Liver (tissue), 10 donors: ENCODE measurements at places on chromosomes 7 and 10. TPM values are rescaled to one million over a fixed set of nuclear protein-coding genes. Genes with fewer than 3 reads are reported as not detected.

DNA sequence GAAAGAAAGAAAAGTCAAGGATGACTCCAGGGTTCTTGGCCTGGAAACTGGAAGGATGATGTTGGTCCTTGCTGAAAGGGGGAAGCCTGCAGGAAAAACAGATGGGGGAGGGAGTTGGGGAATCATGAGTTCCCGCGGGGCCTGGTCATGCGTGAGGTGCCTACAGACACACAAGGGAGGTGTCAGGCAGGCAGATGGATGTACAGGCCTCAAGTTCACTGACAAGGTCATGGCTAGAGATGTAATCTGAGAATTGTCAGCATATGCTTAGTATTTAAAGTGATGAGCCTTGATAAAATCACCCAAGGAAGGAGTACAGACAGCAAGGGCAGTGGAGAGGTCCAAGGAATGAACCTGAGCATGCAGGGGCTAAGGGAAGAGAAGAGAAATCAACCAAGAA is 46.8 kb downstream of the DLG5 start:
- DNase-seq: no peak

- DNase-seq: no peak
Observed at GRCh38 chr10:85043207-85043606, 714.8 kb downstream of the CCSER2 start.

PDZD7 gene
- total RNA-seq: 0.09 TPM

- DNase-seq: no peak
Observed at GRCh38 chr10:76244061-76244686, 812.8 kb downstream of the LRMDA start.

DNA sequence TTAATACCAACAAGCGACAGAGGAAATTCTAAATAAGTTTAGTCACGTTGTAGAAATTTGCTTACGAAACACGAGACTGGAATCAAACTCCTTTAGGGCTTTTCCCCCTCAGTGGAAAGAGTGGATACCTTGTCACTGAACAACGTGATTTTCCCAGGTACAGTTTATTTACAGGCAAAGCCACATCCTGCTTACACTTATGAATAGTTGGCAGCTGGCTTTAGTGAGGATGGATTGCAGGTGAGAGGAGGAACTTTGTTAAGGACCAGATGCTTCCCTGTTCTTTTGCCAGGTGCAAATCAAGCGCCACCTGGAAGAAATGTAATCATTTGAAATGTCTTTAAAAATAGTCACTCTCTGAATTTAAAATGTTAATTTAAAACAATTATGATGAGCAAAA is 282.4 kb downstream of the ADARB2 start:
- DNase-seq: no peak

GRCh38 chr10:75127471-75127870 is 16.0 kb downstream of the SAMD8 start:
- no peak for DNase-seq

DNA sequence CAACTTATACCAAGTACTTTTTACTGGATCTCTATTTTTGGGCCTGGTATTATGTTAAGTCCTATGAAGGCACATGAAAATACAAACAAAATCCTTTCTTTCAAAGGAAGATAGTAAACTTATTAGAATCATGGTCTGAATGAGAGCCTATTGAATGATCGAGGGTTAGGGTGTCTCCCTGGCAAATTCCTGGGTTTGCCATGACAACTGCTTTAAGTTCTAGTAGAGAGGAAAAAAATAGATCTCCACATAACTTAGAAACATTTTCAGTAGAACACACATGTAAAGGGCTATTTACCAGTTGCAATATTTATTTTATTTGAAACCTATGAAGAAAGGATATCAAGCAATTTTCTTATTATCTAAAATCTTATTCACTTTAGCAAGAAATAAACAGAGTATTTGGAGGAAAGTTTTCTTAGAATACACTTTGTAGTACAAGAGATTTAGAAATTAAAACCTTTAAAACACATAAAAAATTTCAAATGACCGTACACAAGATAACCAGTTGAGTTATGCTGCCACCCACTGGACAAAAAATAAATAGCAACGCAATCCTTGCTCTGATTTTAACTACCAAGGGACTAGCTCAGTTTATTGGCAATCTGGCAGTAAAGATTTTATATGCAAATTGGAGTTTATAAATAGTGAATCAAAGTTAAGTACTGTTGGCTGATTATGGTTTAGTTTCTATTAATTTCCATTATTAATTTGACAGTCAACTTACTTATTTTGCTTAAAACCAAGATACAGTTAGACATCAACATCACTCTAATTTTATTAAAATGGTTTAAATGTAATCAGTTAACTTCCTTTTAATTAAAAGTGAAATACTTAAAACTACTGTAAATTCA is 33.9 kb downstream of the CACUL1 start:
- peak; percentile 65 for DNase-seq

GRCh38 chr10:70055550-70055949 is 2.9 kb downstream of the MACROH2A2 start:
- no peak for DNase-seq

PNLIPRP1 gene
- not detected for total RNA-seq

DNA sequence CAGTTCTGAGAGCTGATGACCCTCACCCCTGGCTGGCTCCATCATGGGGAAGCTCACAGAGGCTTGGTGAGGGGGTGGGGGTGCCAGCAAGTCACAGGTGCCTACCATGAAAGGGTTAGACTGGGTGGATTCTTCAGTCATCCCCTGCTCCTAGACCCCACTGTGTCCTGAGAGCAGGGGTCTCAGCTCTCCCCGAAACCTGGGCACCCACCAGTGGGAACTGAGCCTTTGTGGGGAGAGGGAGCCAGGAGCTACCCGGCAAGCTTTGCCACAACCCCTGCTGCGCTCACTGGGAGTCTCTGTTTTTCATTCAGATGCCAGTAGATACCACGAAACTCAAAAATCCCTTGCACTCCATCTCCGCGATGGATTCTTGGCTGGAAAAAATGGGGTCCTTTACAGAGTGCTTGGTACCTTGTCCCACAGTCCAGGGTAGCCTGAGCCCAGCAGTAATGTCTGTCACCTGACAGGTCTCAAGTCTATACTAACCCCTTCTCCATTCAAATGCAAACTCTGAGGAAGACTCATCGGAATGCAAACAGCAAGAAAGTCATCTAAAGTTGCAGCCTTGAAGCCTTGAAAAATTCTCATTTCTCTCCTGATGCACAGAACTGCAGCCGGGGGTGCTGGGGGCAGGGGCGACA is 48.9 kb upstream of the ENO4 start:
- DNase-seq: no peak

CCL26 gene
- not detected for total RNA-seq

CTTNBP2 gene
- 1.7 TPM for total RNA-seq

GRCh38 chr10:132706701-132707100 is 79.2 kb downstream of the NKX6-2 start:
- DNase-seq: no peak

PRF1 gene
- total RNA-seq: 2.8 TPM

DNA sequence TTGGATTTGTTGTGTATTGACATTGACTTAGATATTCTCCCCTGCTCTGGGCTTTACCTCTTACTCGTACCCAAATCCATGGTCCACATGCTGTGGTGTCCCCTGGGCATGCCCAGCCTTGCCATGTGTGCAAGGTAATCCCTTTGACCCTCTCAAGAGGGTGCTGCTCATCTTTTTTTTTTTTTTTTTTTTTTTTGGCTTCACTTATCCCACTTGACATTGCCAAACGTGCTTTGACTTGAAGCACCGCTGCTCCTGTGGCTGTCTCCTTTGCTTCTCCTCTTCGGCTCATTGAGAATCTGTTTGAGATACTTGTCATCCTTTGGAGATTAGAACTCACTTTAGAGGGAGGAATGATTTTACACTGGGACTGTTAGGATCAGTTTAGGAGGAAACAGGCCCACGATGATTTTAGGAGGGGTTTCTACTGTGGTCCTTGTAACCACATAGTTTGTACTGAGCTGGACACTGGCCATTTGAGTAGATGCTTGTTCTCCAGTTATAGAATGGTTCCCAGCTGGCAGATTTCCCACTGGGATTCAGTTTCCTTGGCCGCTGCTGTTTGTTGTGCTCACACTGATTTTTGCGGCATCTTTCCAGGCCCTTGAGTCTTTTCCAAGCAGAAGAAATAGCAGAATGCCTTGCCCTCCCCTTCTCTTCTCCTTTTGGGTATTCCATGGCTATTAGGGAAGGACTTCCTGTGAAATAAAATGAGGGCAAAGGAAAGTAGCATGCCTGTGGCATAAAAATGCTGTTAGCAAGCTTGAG is 184.8 kb downstream of the AUTS2 start:
- DNase-seq: no peak

SPDYE6 gene
- total RNA-seq: not detected

DNA sequence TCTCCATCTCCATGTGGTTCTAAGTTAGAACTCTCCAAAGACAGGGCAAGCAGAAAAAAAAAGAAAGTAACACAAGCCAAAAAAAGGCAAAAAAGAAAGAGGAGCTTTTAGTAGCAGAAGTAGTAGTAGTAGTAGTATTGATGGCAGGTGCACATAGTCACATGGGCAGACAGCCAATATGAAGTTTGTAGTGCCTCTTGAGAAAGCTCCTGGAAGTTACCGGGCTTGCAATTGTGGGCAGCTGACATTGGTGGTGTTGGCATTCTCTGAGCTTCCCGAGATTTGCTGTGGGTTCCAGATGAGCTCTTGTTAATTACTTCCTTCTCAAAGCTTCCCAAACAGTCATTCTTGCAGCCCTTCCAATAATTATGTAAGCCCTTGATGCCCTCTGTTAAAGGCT is 1128.5 kb downstream of the TYW1 start:
- DNase-seq: no peak

SLC26A3 gene
- under 0.01 TPM for total RNA-seq

DNA sequence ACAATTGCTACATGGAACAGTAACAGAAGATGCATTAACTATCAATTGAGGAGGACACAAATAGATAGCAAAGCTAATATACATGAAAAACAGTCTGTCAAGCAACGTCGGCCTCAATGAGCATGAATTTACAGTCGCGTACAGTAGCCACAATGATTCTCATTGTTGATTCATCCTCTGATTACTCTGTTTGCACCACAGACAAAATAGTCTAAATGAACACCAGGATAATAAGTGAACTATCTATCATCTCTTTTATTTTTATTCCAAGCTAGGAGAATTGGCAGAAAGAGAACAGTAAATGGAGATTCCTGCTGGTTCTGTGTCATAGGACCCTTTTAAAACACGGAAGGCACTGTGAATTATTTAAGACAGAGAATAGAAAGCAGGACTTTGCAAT is 108.5 kb downstream of the EVX1 start:
- no peak for DNase-seq

TAS2R41 gene
- total RNA-seq: not detected

AQP1 gene
- 76.3 TPM for total RNA-seq
